ENCODE measurements at places on chromosomes 12 and 14.

- peak; percentile 63 for DNase-seq
These were observed 1.1 kb upstream of the BCL11B start for GRCh38 chr14:99272899-99273765.

GRCh38 chr12:87332987-87333726 lies 696.0 kb downstream of the C12orf50 start:
- DNase-seq: no peak

DNA sequence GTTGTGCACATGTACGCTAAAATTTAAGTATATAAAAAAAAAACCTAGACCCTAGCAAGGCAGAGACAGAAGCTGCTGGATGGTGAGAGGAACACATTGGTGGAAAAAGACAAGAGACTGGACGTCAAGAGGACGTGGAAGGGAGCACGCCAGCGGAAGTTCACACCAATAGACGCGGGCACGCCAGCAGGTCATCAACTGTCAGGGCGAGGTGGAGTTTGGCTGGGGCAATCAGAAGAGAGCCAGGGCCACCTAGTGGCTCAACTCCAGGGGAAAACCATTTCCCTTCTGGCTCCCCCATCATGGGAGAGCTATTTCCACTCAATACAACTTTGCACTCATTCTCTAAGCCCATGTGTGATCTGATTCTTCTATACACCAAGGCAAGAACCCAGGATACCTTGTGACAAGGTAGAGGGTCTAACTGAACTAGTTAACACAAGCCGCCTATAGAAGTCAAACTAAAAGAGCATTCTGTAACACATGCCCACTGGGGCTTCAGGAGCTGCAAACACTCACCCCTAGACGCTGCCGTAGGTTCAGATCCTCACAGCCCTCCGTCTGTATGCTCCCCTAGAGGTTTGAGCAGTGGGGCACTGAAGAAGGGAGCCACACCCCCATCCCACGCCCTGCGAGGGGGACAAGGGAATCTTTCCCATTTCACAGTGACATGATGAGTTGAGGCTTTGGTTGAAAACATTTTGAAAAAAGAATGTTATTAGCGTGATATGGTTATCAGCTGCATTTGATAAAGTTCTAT lies 702.7 kb downstream of the TMTC2 start:
- no peak for DNase-seq

DNA sequence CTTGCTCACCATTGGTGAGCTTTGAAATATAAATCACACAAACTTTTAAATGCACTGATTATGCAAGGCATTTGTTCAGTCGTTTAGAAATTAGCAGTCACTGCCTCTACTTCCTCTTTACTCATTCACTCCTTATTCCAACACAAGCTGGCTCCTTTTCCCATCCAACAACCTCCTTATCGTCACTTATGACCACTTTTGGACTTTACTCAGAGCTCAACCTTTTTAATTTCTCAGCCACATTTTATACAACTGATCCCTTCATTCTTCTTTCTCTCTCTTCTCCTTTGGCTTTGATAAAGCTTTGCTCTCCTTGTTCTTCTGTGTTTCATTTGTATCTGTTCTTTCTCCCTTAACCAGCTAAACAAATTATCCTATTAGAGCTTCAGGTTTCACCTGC lies 126.4 kb upstream of the PLEKHA5 start:
- DNase-seq: no peak

DNA sequence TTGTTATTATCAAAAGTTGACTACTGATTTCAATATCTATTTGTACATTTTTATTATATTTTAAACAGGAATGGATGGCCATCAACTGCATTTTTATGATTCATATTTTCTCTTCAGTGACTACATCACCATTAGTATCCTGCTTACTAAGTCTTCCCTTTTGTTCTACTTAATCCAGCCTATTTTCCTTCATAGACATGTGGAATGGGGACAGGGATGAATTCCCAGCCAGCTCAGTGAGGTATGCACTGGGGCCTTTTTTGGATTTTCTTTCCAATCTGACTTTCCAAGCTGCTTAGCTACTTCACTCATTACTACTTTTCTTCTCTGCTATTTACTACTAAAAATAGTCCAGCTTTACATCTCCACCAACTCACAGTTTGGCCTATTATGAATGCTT lies 38.4 kb downstream of the AKAP6 start:
- DNase-seq: no peak

DNA sequence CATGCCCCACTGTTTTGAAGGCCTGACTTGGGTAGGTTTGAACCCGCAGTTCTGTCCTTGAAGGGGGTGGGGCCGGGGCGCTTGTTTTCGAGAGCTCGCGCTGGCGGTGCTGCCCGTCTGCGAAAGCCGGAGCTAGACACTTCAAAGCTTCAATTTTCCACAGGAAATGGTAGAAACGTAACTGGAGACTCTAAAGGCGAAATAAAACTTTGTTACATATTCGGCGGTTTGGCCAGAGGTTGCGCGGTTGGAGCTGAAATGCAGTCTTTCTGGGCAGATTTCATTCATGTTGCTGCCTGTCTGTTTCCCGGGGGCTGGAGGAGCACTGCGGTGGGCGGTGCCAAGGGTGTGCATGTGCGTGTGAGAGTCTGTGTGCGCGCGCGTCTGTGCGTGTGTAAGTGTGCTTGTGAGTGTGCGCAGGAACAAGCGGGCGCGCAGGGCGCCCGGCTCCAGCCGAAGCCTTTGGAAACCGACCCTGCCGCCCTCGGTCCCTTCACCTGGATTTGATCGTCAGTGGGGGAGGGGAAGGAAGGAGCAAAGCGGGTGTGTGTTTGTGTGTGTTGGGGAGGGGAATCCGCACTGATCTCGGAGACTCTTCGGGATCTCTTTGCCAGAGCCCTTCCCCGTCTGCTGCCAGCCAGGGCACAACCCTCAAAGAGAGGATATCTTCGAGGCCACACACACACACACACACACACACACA lies 227.7 kb upstream of the CRY1 start:
- peak; percentile 70 for DNase-seq

GRCh38 chr12:42448841-42449240 lies 122.9 kb downstream of the PPHLN1 start:
- DNase-seq: no peak

DNA sequence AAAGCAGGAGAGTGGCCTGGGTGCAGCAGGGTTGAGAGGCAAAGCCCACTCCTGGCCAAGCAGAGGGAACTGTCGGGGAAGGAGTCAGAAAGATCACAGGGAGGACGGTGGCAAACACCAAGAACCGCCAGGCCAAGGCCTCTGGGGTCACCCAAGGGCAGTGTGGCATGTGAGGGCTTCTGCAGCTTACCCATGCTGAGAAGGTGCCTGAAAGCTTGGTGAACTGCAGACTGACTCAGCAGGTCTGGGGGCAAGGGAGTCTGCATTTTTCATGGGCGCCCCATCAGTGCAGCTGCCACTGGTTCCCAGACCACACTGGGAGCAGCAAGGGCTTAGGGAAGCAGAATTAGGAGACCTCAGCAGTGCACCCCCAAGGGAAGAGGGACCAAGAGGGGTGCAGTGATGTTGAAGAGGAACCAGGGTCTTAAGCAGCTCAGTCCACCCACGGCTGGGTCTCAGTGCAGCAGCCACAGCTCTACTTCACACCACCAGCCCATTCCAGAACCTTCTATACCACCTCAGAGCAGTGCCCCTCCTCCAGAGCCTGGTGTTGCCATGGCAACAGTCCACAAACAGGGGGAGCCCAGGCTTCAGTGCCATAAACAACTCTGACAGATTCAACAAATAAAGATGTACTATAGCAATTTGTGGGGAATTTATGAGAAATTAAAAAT lies 59.4 kb downstream of the ITPK1 start:
- DNase-seq: no peak

DNA sequence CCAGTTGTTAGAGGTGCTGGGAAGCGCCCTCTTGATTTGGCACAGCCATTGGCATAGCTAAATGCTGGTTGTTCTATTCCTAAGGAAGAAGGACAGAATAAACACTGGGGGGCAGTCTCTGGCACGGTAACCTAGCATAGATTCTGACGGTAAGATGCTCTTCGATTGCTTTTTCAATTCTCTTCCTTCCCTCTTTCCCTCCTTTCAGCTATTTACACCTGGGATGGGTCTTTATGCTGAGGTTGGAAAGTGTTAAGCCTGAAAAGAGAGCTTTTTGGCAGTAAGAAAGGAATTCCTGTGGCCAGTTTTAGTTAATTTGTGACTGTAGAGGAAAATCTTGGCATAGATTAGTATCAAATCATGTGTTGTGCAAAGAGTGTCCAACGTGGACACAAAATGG lies 162.8 kb downstream of the SNAPC1 start:
- DNase-seq: peak; percentile 2

DNA sequence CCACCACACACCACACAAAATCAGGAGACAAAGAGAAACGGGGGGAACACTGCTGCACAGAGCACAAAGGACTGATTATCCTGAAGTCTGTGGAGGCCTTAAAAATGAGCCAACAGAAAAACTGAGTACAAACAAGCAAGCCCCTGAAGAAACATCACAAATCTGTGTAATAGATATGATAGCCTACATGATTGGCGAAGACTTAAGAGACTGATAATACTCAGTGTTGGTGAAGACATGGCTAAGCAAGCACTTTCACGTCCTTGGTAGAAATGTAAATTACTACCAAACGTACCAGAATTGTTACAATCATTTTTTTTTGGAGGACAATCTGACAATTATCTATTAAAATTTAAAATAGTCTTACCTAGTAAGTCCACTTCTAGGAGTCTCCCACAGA lies 74.6 kb downstream of the NINJ2 start:
- DNase-seq: no peak

- no peak for DNase-seq
These were observed 4.4 kb downstream of the KRT18 start for GRCh38 chr12:52953181-52953841.

- no peak for DNase-seq
These were observed 134.5 kb upstream of the C14orf180 start for GRCh38 chr14:104445086-104445485.

GRCh38 chr12:101925361-101925760 lies 48.0 kb downstream of the DRAM1 start:
- DNase-seq: no peak

DNA sequence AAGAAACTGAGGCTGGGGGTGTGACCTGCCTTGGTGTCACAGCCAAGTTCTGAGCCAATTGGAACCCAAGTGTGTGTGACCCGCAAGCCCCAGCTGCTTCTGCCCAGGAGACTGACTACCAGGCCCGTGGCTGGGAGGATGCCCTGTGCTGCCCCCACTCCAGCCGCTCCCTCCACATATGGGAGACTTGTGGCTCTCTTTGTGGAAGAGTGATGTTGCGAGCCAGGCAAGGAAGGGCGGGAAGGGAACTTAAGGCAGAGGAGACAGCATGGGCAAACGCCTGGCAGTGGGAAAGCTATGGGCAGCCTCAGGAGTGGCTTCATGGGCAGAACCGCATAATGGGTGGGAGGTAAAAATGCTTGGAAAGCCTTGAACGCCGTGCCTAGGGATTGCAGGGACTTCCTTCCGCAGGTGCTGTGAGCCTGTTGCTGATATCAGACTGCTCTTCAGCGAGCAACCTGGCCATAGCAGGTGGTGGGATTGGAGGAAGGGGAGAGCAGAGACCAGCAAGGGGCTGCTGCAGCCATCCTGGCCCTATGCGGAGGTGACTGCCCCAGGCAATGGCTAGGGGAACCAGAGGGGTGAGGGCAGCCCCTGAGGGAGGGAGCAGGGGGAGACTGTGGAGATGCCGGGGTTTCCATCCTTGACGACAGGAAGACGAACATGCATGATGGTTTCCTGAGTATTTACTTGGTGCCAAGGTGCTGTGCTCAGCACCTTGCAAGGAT lies 115.7 kb downstream of the LGMN start:
- no peak for DNase-seq

- DNase-seq: no peak
These were observed 255.7 kb upstream of the TMPO start for GRCh38 chr12:98259693-98260092.

DNA sequence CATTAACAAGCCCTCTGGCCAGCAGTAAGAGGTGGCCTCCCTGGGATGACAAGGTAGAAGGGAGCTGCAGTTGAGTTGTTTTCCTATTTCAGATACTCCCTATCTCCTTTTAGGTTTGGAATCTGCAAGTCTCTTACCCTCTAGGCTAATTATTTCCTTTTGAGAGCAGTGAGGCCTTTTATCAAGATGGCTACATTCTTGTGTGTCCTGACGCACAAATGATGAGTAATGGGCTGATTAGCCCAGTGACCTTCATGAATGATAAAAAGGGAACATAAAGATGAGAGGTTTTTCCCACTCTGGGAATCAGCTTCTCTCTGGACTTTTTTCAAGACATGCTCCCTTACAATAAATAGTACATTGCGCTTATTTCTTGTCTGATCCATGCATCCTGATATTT lies 22.9 kb downstream of the DYRK2 start:
- DNase-seq: no peak

GRCh38 chr14:72961579-72962335 lies 35.5 kb downstream of the DCAF4 start:
- no peak for DNase-seq

- no peak for DNase-seq
These were observed 53.4 kb downstream of the RCOR1 start for GRCh38 chr14:102645746-102646440.

- no peak for DNase-seq
These were observed 43.0 kb downstream of the CCNK start for GRCh38 chr14:99524091-99524661.

GRCh38 chr12:54272214-54272613 lies 7.7 kb downstream of the CBX5 start:
- no peak for DNase-seq

DNA sequence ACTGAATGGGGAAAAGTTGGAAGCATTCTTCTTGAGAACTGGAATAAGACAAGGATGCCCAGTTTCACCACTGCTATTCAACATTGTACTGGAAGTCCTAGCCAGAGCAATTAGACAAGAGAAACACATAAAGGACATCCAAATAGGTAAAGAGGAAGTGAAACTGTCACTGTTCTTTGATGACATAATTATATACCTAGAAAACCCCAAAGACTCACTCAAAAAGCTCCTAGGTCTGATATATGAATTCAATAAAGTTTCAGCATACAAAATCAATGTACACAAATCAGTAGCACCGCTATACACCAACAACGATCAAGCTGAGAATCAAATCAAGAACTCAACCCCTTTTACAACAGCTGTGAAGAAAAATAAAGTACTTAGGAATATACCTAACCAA lies 157.3 kb upstream of the DDHD1 start:
- DNase-seq: no peak

DNA sequence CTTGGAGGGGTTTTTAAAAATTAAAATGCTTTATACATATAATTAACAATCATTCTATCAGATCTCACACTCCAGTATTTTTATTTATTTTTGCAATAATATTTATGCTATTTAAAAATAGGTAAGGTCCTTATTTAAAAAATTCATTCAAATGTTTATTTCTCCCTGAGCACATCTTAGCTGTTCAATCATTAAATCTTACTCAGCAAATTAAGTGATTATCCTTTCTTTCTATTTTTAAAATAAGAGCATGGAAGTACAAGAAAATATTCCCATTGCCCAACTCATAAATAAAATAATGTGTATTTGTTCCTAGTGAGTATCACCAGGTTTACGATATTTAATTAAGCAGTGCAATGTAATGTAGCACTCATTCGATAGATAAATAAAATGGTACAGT lies 357.2 kb upstream of the RPL10L start:
- no peak for DNase-seq

GRCh38 chr14:99213527-99213971 lies 58.4 kb downstream of the BCL11B start:
- no peak for DNase-seq
